ENCODE measurements at places on chromosomes 2 and 18. TPM values are rescaled to one million over a fixed set of nuclear protein-coding genes. Genes with fewer than 3 reads are reported as not detected.

DNA sequence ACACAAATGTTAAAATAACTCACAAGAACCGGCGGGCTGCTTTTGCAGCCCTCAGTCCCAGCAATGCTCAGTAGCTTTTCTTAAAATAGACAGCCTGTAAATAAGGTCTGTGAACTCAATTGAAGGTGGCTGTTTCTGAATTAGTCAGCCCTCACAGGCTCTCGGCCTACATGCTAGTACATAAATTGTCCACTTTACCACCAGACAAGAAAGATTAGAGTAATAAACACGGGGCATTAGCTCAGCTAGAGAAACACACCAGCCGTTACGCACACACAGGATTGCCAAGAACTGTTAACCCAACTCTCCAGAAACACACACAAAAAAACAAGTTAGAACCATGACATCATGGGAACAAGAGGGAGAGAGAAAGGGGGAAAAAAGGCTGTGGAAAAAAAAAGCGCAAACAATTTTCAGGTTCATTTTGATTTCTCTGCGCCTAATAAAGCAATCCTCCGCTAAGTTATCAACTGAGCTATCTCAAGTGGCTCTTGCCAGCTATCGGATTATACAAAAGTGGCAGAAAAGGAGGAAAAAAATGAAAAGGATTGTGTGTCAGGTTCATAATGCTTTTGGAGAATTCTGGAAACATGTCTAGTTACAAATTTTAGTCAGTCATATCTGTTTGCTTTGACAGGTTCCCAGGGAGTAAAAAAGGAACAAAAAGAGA is 89.1 kb downstream of the ZEB2 start:
- no peak for DNase-seq

DNA sequence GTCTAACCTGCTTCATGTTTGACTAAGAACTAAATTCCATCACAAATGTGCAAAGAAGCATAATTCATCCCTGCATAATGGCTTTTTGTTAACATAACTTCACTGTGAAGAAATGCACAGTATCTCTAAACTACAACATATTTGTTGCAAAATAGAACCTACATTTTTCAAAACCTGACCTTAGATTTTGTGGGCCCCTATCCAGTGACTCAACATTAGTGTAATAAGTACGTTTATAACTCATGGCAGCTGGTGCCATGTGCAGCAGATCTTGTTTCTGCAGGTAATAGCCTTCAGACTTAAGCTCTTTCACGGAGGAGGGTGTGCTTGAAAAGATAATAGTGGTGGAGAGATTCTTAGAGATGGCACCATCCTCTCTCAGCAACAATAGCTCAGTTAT is 28.6 kb upstream of the VWC2L start:
- DNase-seq = no peak

GRCh38 chr2:16304876-16305590 is 360.6 kb downstream of the CYRIA start:
- no peak for DNase-seq

- DNase-seq = no peak
These were observed 70.8 kb upstream of the NOSTRIN start for GRCh38 chr2:168731616-168732015.

DNA sequence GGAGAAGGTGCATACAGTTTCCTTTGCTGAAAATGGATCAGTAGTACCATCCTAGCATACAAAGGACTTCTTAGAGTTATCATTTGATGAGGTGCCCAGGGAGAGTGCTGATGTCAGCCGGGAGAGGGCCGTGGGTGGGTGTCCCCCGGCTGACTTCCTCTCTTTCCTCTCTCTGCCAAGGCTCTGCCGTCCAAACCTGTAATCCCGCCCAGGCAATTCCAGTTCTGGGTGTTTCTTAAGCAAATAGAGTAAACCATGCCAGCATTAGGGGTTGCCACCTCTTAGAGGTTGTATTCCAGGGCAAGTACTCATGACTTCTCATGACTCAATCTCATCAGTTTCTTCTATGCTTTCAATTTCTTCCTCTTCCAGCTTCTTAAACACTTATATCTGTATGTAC is 117.2 kb downstream of the GATA6 start:
- peak; percentile 31 for DNase-seq

- no peak for DNase-seq
These were observed 240.9 kb downstream of the MYCN start for GRCh38 chr2:16181062-16181740.

DNA sequence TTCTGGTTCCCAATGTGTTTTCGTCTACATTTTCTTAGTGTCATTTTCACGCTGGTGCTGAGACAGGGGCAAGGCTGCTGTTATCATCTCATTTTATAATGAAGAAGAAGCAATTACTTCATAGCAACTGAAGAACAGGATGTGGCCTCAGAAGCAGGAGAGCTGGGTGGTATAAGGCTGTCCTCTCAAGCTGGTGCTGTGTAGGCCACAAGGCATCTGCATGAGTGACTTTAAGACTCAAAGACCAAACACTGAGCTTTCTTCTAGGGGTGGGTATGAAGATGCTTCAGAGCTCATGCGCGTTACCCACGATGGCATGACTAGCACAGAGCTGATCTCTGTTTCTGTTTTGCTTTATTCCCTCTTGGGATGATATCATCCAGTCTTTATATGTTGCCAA is 7.3 kb downstream of the IL36G start:
- no peak for DNase-seq

Gene UGT1A4
- total RNA-seq = not detected

Gene CIDEA
- 0.52 TPM for total RNA-seq

Data from left ventricle myocardium superior (tissue), 1 donor.